ENCODE measurements at places on chromosomes 2 and 18.

GRCh38 chr2:196849895-196850294 lies 40.7 kb upstream of the C2orf66 start:
- peak; percentile 8 for DNase-seq

GRCh38 chr2:152485954-152486736 lies 151.2 kb downstream of the FMNL2 start:
- DNase-seq, result no peak

DNA sequence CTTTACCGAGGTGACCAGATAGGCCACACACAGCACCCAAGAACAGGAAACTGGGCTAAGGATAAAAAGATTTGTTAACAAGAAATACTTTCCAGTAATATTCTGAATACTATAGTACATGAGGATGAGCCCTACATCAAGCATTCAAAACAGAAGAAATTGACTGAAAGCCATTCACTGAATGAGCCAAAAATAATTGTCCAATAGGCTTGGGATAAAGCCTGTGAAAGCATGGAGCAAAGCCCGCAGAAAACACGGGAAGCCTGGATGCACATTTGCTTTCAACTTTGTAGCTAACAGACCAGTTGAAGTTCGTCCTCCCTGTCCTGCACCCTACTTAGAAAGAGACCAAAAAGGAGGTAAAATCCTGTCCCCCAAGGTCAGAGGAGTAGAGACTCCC lies 56.3 kb downstream of the DIPK1C start:
- DNase-seq, result no peak

GRCh38 chr2:202278036-202278760 lies 12.6 kb downstream of the NOP58 start:
- DNase-seq, result no peak

DNA sequence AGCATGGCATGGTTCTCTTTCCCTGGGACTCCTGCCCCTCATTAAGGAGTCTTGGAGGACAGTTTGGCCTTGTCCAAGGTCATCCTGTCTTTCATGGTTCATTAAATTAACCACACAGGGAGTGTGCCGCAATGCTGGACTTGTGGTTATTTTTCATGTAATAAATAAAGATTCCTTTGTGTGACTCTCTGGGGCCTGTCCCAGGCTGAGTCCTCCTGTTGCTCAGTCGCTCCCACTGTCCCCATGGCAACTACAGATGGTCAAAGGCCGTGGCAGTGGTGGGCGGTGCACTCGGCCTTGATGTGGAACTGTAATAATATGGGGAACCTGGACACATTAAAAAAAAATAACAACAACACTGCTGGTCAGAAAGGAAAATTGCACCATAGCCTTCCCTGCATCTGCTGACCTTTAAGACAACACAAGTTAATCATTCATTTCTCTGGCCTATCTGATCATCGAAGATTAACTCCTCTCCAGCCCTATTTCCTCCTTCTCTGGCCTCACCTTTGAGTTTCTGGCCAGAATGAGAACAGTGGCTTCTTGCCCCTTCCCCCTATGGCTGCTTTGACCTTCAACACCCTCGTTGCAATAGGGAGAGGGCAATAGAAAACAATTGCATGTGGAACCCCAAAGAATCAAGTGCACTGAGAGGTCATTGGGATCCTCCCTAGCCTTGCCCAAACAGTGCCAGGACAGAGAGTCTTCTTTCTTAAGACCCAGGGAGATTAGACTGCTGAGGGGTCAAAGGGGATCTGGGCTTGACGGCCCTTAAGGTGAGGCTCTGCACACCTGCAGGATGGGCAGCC lies 44.7 kb downstream of the PSD4 start:
- no peak for DNase-seq

All from GM04504 (cell line).